ENCODE measurements at places on chromosomes 1 and 21.
A peak's percentile ranks its signal among the peaks of the same experiment; 100 is the strongest.

- no peak for DNase-seq
These were observed 87.6 kb downstream of the GFI1 start for GRCh38 chr1:92399076-92399475.

GRCh38 chr1:56330391-56331026 is 248.9 kb downstream of the PLPP3 start:
- no peak for DNase-seq

GRCh38 chr1:209900734-209901133 is 37.3 kb upstream of the SYT14 start:
- no peak for DNase-seq

- DNase-seq, result no peak
These were observed at the start of gene FTCD for GRCh38 chr21:46155514-46156377. Gene FTCD (minus strand): TSS chr21:46155579. CDS start chr21:46155523, 56 bp downstream.

DNA sequence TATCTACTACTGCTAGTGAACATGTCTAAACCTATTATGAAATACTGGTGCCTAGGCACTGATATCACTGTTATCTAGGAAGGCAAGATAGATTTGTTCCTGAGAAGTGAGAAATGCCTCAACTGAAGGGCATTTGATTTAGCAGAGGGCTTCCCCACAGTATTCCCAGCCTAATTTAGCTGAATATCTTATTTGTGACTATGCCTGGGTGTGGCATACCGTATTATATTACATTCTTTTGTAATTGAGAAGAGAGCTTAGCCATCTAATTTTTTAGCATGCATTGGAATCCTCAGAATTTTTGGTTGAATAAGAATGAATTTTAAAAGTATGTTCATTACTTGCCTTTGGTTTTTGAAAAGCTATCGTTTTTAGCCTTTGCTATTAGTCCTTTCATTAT is 99.1 kb downstream of the ZP4 start:
- no peak for DNase-seq

- peak; percentile 67 for DNase-seq
These were observed 3.9 kb upstream of the C4BPB start for GRCh38 chr1:207084701-207085180.

DNA sequence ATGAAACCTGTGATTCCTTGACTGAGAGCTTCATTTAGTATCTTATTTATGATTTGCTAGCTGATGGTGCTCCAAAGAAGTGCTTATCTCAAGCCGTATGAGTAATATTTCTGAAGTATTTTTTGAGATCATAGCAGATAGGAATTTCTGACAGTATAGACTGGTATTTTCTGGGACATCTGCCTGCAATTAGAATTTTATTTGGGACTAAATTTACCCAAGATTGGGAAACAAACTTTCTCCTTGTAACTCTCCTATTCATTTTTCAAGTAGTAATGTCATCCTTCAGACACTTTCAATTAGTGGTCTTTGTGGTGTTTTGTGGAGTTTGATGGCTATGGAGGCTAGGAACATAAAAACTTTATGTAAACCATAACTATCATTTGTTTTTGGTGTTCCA is 597.2 kb upstream of the ZP4 start:
- DNase-seq, result no peak

DNA sequence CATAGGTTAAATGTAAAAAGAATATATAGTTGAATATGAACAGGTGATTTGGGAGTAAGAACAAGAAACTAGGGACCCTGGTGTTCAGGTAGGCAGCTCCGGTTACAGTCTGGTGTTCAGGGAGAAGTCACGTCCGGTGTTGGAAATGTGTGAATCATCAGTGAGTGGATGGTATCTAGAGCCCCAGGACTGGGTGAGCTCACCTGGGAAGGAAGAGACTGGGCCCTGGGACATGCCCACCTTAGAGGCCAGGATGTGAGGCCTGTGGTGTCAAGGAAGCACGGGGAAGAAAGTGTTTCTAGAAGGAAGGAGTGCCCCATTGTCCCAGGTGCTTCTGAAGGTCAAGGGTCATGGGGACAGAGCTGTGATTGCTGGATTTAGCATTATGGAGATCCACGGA is 1.5 kb upstream of the GJB3 start:
- DNase-seq, result no peak

DNA sequence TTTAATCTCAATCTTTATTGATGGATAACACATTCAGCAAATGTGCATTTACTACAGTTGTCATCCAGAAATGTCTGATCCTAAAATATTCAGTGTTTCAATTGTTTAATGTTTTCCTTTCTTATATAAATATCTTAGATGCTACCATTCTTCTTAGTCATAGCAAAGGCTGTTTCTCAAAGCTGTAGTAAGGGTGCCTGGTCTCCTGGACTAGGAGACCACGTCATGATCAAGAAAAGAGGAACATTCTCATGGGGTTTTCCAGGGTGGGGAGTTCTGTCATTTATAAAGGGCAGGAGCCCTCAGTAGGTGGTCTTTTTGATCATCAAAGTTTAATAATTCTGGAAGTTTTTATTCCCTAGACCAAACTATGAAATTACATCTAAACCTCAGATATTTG is 292.8 kb downstream of the HMCN1 start:
- no peak for DNase-seq

DNA sequence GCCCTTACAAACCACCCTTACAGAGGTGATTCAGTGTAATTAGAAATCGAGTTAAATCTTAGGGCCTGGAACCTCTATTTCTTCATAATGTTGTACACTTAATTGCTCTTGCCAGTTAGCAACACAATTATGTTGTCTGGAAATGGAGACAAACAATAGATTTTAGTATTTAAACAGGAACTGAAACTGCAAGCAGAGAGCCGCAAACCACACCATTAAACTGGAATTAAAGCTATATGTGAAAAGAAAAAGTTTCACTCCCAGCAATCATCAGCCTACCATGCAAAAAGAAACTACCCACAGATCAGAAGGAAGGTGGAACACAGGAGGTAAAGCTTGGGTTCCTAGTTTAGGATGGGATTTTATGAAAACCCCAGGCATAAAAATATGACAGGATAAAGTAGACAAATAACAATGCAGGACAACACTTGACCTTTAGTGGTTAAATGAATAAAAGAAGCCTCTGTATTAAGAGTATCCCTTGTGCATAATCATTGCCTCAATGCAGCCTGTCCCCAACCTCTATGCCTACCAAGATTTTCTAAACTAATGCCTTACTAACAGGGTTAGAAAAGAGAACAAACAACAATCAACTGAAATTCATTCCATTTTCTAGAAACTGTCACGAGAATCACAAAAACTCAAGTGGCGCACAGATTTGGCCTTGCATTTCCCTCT is 304.3 kb upstream of the ESRRG start:
- no peak for DNase-seq

- DNase-seq, result no peak
These were observed 88.1 kb upstream of the JAK1 start for GRCh38 chr1:65054481-65054880.

- no peak for DNase-seq
These were observed 372.5 kb upstream of the ST6GALNAC5 start for GRCh38 chr1:76494807-76495206.

- DNase-seq, result no peak
These were observed 22.6 kb upstream of the TNFRSF1B start for GRCh38 chr1:12144236-12144635.

GRCh38 chr1:197782722-197783360 is 7.6 kb upstream of the DENND1B start:
- DNase-seq, result no peak

GRCh38 chr1:18668750-18669404 is 38.2 kb downstream of the PAX7 start:
- no peak for DNase-seq

- peak; percentile 94 for DNase-seq
These were observed at the start of gene SSX2IP for GRCh38 chr1:84690397-84691121. Gene SSX2IP (minus strand): TSS chr1:84690461. CDS start chr1:84671219, 19,242 bp downstream.

DNA sequence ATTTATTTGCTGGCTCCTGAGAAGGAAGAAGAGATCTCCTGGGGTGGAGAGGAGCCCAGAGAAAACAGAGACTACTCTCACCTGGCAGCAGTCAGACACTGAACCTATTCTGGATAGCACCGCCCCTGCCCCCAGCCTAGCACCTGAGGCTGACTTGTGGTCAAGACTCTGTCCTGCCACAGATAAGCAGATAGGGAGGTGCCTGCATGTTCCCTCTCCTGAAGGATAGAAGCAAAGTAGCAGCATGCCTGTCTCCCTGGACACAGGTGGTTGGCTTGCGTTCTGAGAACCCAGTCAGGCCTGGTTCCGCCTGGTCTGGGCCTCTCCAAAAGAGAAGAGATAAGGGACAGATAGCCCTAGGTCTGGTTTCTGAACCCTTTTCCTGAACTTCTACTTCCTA is 1.3 kb upstream of the EFNA3 start:
- DNase-seq, result no peak

- DNase-seq, result peak; percentile 77
These were observed at the start of gene PTPRU for GRCh38 chr1:29235955-29236711. Gene PTPRU (plus strand): TSS chr1:29236522. CDS start chr1:29236645, 123 bp downstream.

- peak; percentile 36 for DNase-seq
These were observed 30.8 kb downstream of the SPAG17 start for GRCh38 chr1:118154220-118154619.

DNA sequence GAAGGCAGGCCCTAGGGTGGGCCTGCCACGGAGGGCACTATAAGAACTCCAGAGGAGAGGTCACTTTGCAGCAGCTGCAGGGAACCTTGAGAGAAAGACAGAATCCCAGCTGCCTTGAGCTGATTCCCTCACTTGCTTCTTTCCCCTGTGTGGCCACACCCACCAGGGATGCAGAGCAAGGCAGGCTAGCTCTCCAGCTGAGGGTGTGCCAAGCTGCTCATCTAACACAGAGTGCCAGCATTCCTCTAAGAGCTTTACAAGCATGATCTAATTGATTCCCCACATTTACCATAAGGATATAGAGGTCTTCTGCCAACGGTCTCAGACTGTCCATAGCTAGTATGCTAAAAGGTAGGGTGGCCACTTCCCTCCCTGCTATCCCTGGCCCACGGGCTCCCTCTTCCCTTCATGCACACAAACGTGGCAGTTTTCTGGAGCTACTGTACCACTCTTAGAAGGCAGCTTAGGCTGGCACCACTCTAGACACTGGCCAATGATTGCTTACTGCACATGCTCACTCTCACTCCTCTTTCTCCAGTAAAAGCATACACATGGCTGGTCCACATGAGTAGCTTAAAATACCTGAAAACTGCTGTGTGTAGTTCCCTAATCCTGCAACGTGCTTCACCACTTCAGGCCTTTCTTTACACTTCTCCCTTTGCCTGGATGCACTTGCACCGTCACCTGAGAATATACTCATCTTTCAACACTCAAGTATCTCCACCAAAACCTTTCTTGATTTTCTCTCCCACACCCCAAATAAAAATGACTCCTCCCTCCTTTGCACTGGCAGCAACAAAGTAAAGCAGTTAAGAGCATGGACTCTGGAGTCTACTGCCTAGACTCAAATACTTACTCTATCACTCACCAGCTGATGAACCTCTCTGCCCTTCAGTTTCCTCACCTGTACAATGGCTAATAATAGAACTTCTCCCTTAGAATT is 57.7 kb downstream of the DMAP1 start:
- DNase-seq, result no peak

DNA sequence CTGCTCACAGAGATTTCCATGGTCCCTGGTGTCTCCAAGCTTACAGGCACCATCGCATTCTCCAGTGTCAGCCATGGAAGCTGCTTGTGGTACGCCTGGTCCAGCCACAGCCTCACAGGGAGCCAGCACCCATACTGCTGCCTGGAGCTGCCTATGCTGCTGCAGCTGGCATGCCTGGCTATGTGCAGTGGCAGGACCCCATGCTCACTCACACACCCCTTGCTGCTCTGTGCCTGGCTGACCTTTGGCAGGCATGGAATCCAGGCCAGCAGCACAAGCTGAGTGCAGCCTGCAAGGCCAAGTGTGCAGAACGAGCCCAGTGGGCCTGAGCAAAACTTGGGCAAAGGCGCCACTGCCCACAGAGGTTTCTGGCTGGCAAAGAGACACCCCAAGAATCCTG is 26.4 kb upstream of the DENND1B start:
- no peak for DNase-seq

All from Ammon's horn (tissue), 1 donor.